AG08395 (cell line): ENCODE measurements at places on chromosomes 16 and 17.

- DNase-seq, result no peak
These were observed 50.5 kb downstream of the PSMD12 start for GRCh38 chr17:67315865-67316264.

GRCh38 chr17:73492821-73493814 lies 151.1 kb downstream of the SDK2 start:
- no peak for DNase-seq

- no peak for DNase-seq
These were observed 4.1 kb upstream of the SALL1 start for GRCh38 chr16:51155199-51155607.

GRCh38 chr16:9447195-9447551 lies 355.7 kb downstream of the HAPSTR1 start:
- DNase-seq, result no peak

- DNase-seq, result no peak
These were observed 610.2 kb downstream of the MAF start for GRCh38 chr16:78990309-78990701.

- DNase-seq, result peak; percentile 72
These were observed 137.9 kb downstream of the CDH11 start for GRCh38 chr16:64983963-64984362.

GRCh38 chr16:81641395-81642106 lies 137.5 kb upstream of the PLCG2 start:
- no peak for DNase-seq

- DNase-seq, result no peak
These were observed 51.8 kb upstream of the IL34 start for GRCh38 chr16:70594569-70594968.

DNA sequence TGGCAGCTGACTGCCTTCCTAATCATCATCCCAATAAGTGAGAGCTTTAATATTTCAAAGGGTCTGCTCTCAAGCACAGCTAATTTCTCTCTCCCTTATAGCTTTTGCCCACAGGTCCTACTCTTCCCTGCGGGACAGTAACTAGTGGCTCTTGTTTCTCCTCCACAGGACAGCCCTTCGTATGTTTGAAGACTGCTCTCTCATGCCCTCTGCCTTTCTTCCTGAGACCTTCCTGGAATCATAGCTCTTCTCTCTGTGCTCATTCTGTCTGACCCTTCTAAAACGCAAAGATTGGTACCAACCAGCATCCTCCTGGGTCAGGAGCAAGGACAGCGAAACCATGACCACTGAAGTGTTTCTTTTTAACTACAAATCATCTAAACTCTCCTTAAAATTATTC lies 168.9 kb downstream of the GRIN2A start:
- no peak for DNase-seq

DNA sequence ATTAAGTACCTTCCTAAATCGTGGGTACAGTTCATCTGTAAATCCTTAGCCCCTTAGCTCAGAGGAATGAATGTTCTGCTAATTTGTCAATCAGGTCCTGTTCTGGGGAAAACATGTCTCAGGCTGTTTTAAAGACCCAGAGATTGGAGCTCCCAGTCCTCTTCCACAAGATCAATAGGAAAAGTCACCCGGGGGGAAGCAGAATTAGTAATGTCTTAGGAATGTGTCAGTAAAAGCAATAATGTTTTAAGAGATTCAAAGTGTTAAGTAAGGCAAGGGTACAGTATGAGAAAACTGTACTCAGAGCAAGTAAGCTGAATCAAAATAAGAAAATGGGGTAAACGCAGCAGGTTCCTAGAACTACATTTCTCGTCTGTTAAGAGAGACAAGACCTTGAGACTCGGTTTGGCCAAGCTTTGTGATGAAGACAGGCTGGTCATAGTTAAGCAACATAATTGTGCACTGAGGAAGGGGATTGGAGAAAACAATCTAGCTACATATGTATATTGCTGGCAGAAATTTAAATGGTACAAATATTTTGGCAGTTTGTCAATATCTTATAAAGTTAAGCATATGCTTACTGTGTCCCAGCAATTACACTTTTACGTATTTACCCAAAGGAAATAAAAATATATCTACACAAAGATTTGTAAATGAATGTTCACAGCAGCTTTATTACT lies 192.9 kb upstream of the C17orf78 start:
- no peak for DNase-seq
